ENCODE measurements at places on chromosomes 1 and 21. TPM values are rescaled to one million over a fixed set of nuclear protein-coding genes. Genes with fewer than 3 reads are reported as not detected.

DNA sequence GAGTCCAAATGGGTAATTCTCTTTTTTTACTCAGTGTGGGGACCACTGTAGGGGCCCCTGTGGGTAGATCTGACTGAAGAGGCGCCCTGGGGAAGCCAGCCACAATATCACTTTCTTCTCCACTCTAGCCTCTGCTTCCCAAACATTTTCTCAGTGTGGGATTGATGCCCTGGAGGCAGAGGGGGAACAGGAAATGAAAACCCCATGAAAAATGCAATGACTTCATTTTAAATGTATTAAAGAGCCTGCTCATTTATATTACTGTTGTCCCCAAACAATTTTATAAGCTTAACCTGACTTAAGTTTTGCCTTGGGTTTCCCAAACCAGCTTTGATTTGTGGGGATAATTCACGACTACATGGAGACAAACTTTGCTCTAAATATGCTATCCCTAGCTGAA is 181.9 kb downstream of the C1orf94 start:
- peak; percentile 63 for DNase-seq
- H3K4me3 ChIP-seq: no peak overlapping the region
- no peak overlapping the region for H3K27ac ChIP-seq
- H3K27me3 ChIP-seq: no peaks in the 10 kb centered on the region

DNA sequence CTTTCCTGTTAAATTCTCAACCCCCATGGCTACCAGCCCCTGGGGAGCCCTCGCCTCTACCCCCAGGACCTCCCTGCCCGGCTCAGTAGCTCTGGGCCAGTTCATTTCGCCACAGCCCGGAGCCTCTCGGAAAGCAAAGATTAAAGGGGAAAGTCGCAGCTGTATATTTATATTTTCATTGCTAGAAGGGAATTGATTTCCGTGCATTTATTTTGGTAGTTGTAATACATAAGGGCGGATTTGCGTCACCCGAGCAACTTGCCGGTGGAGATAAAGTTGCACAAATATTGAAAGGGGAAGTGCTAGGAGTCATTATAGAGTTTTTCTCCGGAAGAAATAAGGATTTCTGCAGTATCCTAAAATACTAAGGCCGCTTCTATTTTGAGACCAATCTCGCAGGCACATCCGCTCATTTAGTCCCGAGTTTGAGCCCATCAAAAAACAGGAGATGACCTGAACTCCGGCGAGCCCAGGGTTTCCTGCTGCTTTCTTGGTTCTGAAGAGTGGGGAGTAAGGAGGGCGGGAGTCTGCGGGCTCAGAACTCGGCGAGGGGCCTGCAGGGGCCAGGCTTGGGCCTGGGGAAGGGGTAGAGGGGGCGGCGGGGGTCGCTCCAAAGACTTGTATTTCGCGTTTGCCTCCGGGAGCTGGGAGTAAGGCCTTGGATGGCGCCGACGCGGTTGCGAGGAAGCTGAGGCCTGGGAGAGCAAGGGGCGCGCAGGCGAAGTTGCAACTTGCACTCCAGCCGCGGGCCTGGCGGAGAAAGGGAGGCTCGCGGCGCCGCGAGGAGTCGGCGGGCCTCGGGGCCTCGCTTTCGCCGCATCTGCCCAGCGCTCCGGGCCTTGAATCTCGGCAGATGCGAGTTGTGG is 2.5 kb upstream of the HLX start:
- no peak for DNase-seq
- peak overlapping the region; percentile 57 for H3K4me3 ChIP-seq
- H3K27me3 ChIP-seq: peaks cover 86% of the 10 kb centered on the region
- no peak overlapping the region for H3K27ac ChIP-seq
- H3K36me3 ChIP-seq: no peaks in the 10 kb centered on the region
- H3K4me1 ChIP-seq: peaks cover 42% of the 10 kb centered on the region

GRCh38 chr1:54768093-54768492 is 3.8 kb upstream of the PARS2 start:
- peaks cover 12% of the 10 kb centered on the region for H3K4me1 ChIP-seq
- H3K36me3 ChIP-seq: no peaks in the 10 kb centered on the region
- no peak overlapping the region for H3K4me3 ChIP-seq
- DNase-seq: no peak
- peaks cover 14% of the 10 kb centered on the region for H3K27me3 ChIP-seq

Gene POLR3GL
- 21.7 TPM for total RNA-seq

Gene KCND3
- total RNA-seq: 2.1 TPM

DNA sequence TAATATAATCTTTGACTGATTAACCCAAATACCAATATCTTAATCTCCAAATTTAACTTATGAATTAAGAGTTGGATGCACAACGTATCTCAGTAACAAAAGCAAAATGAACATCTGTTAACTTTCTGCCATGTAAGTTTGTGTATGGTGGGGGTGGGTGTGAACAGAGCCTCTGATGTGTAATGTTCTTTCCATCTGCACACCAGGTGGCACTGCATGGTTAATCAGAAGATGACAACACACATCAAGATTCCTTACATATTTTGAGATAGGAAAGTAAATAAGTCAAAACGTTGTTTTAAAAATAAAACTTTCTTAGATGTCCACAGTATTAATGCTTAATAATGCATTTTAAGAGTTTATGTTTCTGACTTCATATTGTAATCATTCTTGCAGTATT is 251.9 kb downstream of the DPYD start:
- peaks cover 12% of the 10 kb centered on the region for H3K36me3 ChIP-seq
- H3K27ac ChIP-seq: peak overlapping the region; percentile 13
- peaks cover 12% of the 10 kb centered on the region for H3K4me1 ChIP-seq
- DNase-seq: no peak
- H3K27me3 ChIP-seq: no peaks in the 10 kb centered on the region

Gene KRTAP10-9
- total RNA-seq: not detected

- no peak overlapping the region for H3K4me3 ChIP-seq
- H3K27ac ChIP-seq: no peak overlapping the region
- H3K36me3 ChIP-seq: peaks cover 7% of the 10 kb centered on the region
- H3K4me1 ChIP-seq: peaks cover 33% of the 10 kb centered on the region
- DNase-seq: no peak
Measured at GRCh38 chr1:113802367-113803007, 9.8 kb downstream of the RSBN1 start.

- no peaks in the 10 kb centered on the region for H3K36me3 ChIP-seq
- DNase-seq: no peak
- H3K27ac ChIP-seq: no peak within 1 kb of the TSS
- H3K4me1 ChIP-seq: peaks cover 7% of the 10 kb centered on the region
- no peak within 1 kb of the TSS for H3K4me3 ChIP-seq
- peaks cover 15% of the 10 kb centered on the region for H3K27me3 ChIP-seq
Measured at GRCh38 chr1:20588634-20589225, at the start of gene CDA. CDA (plus strand) TSS chr1:20589097; CDS start chr1:20589130, 33 bp downstream.

- no peaks in the 10 kb centered on the region for H3K36me3 ChIP-seq
- no peak for DNase-seq
- H3K27me3 ChIP-seq: peaks cover 5% of the 10 kb centered on the region
- H3K4me1 ChIP-seq: no peaks in the 10 kb centered on the region
- H3K27ac ChIP-seq: no peak overlapping the region
Measured at GRCh38 chr1:177873238-177873637, 96.6 kb downstream of the SEC16B start.

Gene ANKRD34A
- 1.1 TPM for total RNA-seq

DNA sequence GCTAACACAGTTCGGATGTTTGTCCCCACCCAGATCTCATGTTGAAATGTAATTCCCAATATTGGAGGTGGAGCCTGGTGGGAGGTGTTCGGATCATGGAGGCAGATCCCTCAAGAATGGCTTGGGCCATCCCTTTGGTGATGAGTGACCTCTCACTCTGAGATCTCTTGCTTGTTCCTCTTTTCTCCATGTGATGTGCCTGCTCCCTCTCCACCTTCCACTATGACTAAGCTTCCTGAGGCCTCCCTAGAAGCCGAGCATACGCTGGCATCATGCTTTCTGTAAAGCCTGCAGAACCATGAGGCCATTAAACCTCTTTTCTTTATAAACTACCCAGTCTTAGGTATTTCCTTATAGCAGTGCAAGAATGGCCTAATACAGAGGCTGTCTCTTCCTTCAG is 8.1 kb upstream of the PLA2G5 start:
- no peak overlapping the region for H3K4me3 ChIP-seq
- no peaks in the 10 kb centered on the region for H3K27me3 ChIP-seq
- no peak overlapping the region for H3K27ac ChIP-seq
- DNase-seq: no peak

DNA sequence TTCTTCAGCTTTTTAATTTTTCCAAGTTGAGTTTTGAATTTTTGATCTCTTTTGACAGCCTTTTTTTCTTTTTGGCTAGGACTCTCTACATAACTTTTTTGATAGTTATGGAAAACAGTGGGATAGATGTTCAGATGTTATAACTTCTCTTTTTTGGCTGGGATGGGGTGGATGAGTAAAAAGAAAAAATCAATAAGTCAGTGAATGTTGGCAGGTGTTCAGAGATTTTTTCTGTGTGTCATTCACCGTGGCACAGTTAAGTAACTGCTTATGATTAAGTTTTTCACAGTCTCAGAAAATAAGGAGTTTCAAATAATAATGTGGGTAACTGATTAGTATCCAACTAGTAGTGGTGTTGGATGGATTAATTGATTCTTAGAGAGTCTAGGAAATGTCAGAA is 24.0 kb downstream of the HS2ST1 start:
- no peak for DNase-seq
- no peaks in the 10 kb centered on the region for H3K27me3 ChIP-seq
- H3K27ac ChIP-seq: no peak overlapping the region
- H3K4me3 ChIP-seq: no peak overlapping the region
- H3K4me1 ChIP-seq: peaks cover 7% of the 10 kb centered on the region
- H3K36me3 ChIP-seq: no peaks in the 10 kb centered on the region

DNA sequence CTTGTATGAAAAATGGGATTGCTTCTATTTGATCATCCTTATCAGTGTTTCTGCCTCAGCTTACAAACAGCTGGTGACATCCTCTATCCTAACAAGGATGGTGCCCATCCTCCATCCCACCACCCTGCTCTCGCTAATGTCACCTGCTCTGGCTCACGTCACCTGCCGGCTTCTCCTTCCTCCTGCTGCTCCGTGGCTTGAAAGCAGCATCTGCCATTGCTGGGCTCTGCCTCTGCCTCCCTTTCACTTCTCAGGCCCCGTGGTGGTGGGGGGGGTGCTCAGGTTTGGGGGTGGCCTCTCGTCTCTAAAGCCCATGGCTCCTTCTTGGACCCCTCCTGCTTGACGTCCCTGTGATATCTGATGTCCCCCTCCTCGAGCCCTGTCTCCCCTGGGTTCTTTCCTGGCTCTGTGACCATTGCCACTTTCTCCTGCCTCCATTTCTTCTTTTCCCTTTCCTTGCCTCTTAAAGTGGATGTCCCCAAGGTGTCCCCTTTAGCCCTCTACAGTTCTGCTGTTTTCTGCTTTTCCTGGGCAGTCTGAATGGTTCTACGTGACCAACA is 135.5 kb upstream of the ERRFI1 start:
- DNase-seq: no peak
- peaks cover 3% of the 10 kb centered on the region for H3K4me1 ChIP-seq
- no peaks in the 10 kb centered on the region for H3K36me3 ChIP-seq
- H3K4me3 ChIP-seq: no peak overlapping the region
- H3K27ac ChIP-seq: no peak overlapping the region

DNA sequence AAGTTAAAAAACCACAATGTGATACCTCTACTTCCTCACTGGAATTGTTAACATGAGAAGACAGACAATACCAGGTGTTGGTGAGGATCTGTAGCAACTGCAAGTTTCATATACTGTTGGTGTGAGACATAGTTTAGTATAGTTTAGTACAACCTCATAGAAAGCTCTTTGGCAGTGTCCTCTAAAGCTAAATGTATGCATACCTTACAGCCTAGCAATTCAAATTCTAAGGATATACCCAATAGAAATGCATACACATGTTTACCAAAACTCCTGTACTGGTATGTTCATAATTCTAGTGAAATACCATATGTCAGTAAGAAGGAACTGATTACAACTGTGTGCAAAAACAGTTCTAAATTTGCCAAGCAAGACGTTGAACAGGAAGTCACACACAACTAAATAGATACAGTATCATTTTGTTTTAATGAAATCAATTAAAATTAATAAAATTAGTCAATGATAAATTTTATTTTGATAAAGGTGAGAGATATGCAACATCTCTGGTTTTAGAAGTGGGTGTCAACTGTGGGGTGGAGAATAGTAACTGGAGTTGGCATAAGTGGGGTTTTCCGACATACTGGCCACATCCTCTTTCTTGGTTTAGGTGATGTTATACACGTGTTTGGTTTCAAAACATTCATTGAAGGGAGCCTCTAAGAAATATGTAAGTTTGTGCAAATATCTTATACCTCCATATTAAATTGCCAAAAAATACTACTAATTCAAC is 450.7 kb downstream of the PTPRC start:
- no peaks in the 10 kb centered on the region for H3K36me3 ChIP-seq
- H3K27me3 ChIP-seq: no peaks in the 10 kb centered on the region
- no peak for DNase-seq

- no peak overlapping the region for H3K27ac ChIP-seq
- no peak overlapping the region for H3K4me3 ChIP-seq
- H3K36me3 ChIP-seq: no peaks in the 10 kb centered on the region
- H3K27me3 ChIP-seq: peaks cover 20% of the 10 kb centered on the region
Measured at GRCh38 chr1:16721871-16722641, 18.3 kb upstream of the RNU1-4 start.

Gene KCTD3
- 33.0 TPM for total RNA-seq

Gene SELL
- not detected for total RNA-seq

Gene CELA2B
- total RNA-seq: not detected

GRCh38 chr1:61182049-61182448 is 99.7 kb downstream of the NFIA start:
- H3K4me1 ChIP-seq: peaks cover 48% of the 10 kb centered on the region
- DNase-seq: no peak
- H3K4me3 ChIP-seq: no peak overlapping the region
- peak overlapping the region; percentile 61 for H3K27ac ChIP-seq
- no peaks in the 10 kb centered on the region for H3K36me3 ChIP-seq

DNA sequence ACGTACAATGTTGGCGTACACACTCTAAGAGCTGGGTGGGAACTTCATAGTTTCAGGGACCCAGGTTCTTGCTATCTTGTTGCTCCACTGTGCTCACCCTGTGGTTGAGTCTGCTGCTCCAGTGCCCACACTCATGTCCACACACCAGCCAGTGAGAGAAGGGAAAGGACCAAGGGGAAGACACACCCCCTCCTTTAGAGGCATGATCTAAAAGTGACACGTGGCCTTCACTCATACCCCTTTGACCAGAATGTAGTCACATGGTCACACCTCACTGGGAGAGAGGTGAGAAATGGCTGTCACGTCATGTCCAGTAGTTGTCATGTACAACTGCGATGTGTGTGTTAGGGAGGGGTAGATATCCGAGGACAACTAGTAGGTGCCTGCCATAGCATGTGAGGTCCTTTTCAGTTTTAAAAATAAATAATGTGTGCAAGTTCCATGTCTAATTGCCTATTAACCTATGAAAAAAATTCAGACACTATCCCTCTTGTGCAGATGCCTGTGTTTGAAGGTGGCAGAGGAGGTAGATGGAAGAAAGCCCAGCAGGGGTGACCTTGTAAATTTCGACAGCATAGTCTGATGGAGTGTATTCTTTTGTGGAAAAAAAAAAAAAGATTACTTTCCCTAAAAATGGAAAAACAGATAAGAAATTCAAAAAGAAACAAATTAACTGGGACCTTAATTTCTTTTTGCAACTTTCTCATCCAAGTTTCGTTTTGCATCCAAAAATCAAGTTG is 149.6 kb downstream of the C1orf21 start:
- no peak for DNase-seq
- no peak overlapping the region for H3K27ac ChIP-seq
- peaks cover under 1% of the 10 kb centered on the region for H3K4me1 ChIP-seq
- H3K27me3 ChIP-seq: no peaks in the 10 kb centered on the region

Measured in osteocyte (in vitro differentiated cells).